ENCODE measurements at places on chromosomes 16 and 17. TPM values are rescaled to one million over a fixed set of nuclear protein-coding genes. Genes with fewer than 3 reads are reported as not detected.

Gene GPR142
- not detected for total RNA-seq

Gene PRCD
- total RNA-seq = not detected

Gene SNN
- 15.6 TPM for total RNA-seq

Gene PARN
- 24.8 TPM for total RNA-seq

Gene RNF222
- total RNA-seq = not detected

Gene KCNH6
- total RNA-seq = under 0.01 TPM

Gene ITGAX
- total RNA-seq = 0.76 TPM

Gene PPL
- 0.46 TPM for total RNA-seq

Gene TBX6
- total RNA-seq = under 0.01 TPM

Gene SYNGR3
- 4.3 TPM for total RNA-seq

Gene SLC5A10
- total RNA-seq = not detected

Gene MEOX1
- not detected for total RNA-seq

Gene KIFC3
- 43.5 TPM for total RNA-seq

Gene CES3
- not detected for total RNA-seq

Gene CD79B
- 2.0 TPM for total RNA-seq

Gene KDM6B
- 2.9 TPM for total RNA-seq
